Stimulated activated CD4-positive, alpha-beta T cell treated with anti-CD3 and anti-CD28 coated beads, TNF-alpha, amount 100 ng/mL, for 24 hours (primary cell): ENCODE measurements at places on chromosomes 13 and 19.

DNA sequence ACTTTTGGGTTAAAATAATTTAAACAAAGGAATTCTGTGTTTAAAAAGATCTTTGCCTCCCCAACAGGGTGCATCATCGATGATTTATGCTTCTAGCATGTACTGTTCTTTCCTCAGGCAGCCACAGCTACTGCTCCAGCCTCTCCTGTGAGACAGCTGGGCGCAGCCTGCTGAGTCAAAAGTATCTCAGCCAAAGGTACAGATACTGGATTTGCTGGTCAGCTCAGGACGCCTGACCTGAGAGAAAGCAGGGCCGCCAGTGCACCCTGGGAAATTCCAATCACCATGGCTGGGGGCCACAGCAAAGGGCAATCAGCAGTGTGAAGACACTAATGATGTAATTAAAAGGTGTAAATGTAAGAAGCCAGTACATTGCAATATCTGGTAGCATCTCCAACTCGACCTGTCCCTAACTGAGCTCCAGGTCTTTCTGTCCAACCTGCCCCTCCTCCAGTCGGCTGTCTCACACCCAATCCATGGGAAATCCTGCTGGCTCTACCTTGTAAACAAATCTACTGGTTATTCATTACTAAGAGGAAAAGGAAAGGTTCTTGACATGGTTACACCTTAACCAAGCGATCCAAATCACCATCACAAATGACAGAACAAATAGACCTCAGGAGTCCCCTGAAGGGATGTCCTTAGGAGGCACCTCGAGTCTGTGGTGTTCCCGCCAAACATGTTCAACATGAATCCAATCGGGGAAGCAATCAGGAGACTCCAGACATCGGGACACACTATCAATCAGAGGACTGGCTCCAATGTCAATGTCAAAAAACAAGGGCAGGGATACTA lies 7.3 kb downstream of the OPA3 start:
- DNase-seq: no peak

DNA sequence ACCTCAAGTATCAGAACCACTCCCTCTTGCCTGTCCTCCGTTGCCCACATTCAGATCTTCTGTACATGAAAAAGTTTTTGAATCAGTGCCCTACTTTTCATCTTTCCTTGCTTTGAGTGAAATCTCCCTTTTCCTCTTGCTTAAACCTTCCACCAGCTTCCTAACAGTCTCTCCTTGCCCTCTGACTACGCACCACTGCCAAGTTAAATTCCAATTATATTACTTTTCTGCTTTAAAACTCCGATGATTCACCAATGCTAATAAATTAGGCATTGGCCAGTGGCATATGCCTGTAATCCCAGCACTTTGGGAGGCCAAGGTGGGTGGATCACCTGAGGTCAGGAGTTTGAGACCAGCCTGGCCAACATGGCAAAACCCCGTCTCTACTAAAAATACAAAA lies 30.7 kb upstream of the RFXAP start:
- DNase-seq: no peak

DNA sequence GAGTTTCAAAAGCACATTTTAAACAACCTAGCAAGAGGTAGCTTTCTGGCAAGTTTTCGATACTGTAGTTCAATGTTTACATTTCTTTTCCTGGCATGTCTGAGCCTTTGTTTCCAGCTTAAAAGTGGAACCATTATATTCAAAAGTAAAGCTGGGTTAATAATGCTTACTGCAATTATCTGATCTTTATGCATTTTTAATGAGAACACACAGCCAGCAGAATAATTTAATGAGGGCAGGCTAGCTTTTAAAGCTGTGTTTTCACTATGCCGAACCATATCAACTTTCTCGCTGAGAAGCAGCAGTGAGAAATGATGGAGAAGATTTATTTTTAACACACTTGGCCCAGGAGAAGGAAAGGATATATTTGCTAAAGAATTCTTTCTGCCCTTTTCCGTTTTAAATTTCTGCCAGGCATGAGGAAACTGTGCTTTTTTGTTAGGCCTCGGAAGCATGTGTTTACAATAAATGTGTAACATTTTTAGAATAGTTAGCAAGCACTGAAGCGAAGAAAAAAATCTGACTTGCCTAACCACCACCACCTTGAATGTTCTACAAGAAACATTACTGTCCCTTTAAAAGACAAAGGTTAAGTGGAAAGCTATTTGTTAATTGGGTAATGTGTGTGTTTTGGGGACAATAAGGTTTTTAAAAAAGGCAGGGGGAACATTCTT lies 1.0 kb downstream of the MBNL2 start:
- DNase-seq: no peak

GRCh38 chr19:5289060-5289990 lies 51.3 kb downstream of the PTPRS start:
- DNase-seq: no peak

GRCh38 chr19:15113245-15114152 lies 6.3 kb downstream of the SYDE1 start:
- no peak for DNase-seq
